Stimulated activated CD4-positive, alpha-beta T cell treated with anti-CD3 and anti-CD28 coated beads, Interleukin-15, amount 100 ng/mL, for 1 hour (primary cell): ENCODE measurements at places on chromosomes 2 and 18.

- DNase-seq: no peak
Measured at GRCh38 chr2:238644095-238645081, 203.5 kb upstream of the TWIST2 start.

DNA sequence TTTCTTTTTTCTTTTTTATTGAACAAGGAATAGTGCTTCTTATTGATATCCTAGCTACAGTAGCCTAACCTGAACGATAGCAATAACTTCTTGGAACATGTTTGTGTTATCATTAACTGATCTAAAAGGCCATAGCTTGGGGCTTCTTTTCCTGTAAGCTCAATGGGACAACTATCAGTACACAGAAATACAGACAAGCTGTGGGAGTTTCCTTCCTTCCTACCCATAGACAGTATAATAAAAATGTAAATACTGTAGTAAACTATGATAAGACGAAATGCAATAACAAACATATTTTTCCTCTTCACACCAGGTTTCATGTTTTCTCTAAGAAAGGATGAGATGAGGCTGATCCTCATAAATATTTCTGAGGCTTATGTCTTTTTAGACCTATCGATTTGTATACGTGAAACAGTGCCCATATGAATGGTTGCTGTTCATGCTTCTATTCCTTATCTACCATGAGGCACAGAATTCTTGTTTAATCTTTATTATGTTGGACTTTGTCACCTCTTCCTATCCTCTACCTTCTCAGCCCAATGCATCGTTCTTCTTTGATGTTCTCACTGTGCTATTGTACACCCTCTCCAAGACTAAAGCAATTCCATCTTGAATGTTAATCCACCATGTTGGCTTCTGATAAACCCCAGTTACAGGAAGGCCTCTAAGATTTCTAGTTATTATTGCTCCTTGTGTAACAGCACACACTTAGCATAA is 361.4 kb downstream of the DCC start:
- no peak for DNase-seq

DNA sequence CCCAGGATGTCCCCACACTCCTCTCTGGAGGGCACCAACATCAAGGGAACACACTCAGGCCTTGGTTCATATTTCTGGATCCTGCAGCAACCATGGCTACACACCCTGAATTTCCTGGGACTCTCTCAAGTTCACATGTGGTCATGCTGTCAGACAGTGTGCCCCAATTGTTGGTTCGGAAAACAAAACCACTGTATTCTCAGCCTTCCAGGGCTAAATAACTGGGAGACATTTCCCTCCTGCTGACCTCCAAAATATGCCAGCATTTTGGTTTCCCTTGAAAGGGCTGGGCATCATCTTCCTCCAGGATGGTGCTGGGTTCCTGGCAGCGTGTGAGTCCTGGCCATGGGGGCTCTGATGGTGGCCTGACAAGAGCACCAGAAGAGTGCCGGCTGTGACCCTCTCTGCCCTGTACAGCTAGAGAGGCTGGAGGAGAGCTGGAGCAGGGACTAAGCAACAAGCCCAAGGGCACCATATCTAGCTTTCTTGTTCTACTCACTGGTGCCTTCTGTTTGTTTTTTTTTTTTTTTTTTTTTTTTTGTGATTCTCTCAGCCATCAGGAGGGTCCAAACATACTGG is 37.5 kb upstream of the WIPF1 start:
- DNase-seq: no peak

DNA sequence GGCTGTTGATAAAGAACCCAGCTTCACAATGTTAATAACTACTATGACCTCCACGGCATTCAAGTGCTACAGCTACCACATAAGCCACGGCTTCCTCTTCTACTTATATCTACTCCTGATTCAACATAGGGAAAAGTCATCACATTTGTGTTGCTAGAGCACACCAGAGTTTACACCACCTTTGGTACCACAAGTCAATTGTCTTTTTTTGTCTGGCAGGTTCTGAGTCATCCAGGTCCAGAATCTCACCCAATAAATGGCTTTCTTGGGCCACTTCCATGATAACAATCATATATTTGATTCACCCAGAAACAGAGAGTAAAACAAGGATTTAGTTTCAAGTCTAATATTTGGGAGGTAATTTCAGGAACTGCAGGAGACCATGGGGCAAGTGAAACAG is 480.2 kb downstream of the TMX3 start:
- no peak for DNase-seq

DNA sequence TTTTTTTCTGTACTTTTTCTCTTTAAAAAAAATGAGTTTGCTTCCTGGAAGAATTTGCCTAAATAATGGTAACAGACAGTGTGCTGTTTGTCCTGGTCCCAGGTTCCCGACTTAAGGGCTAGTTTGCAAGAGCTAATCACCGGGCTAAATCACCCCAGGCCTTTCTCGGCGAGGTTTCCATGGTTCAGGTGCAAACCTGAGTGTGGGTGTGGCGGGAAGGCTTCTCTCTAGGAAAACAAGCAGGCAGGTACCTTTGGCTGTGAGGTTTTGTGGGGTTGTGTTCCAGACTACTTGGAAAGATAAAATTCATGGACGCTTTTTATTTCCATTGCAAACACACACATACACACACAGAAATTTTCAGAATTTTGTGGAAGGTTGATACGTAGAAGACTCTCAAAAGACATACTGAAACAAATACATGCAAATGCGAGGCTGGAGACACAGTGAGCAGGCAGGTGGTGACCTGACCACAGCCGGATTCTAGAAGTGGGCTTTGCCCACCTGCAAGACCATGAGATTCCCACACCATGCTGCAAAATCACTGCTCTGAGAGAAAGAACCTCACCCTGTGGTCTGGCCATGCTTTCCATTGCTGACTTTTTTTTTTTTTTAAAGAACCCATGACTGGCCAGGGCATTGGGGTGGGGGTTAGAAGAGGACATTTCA is 815 bp downstream of the CNDP1 start:
- no peak for DNase-seq

- DNase-seq: no peak
Measured at GRCh38 chr2:35973132-35973736, 382.3 kb upstream of the CRIM1 start.

DNA sequence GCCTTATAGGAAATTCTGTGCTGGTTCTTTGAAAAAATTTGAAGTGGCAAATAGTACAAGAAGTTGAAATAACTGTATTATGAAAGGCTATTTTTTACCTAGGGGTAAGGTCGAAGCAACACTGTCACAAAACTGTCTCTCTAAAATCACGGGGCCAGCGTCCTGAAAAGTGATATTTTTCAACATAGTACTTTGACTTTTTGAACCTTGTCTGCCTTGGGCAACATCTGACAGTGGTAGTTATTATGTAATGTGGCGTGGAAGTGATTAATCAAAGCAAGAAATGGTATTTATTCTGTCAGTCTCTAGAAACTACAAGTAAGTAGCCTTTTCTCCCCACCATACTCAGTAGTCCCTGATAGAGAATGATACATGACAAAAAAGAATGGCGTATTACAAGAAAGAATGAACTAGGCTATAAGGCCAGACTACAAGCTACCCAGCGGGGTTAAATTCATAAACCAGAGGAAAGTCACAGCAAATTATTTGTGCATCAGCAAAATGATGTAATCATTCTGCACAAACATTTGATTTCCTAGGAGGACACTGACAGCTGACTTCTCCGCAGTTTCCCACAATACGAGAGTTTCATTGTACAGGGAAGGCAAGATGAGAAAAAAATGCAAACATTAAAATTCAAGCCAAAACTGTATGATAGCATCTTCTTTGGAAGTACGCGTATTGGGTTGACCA is 9.8 kb downstream of the GEN1 start:
- DNase-seq: no peak

- no peak for DNase-seq
Measured at GRCh38 chr2:224956706-224957105, 85.6 kb downstream of the DOCK10 start.

GRCh38 chr2:118078734-118079133 is 9.5 kb upstream of the INSIG2 start:
- no peak for DNase-seq

DNA sequence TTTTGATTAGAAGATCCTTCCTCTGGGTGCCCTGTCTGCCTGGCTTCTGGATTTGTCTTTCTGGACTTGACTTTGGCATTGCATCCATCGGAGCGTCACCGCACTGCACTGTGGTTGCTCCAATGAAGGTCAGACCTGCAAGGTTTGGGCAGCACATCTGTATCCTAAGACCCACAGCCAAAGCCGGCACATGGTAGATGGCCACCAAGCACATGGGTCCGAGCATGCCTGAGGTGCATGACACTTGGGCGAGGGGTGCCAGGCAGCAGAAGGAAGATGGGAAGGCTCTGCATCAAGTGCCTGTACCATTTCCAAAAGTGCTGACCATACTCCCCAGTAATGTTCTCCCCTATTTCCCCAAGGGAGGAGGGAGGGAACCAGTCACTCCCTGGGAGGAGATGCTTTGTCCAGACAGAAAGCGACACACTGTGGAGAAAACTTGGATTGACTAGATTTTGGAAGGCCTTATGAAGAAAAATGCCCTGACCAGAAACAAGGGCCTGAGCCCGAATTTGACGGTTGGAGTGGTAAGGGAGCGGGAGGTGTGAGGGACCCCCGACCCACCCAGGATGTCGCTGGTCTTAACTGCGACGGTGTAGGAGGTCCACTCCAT is 149.9 kb downstream of the LOXHD1 start:
- no peak for DNase-seq

DNA sequence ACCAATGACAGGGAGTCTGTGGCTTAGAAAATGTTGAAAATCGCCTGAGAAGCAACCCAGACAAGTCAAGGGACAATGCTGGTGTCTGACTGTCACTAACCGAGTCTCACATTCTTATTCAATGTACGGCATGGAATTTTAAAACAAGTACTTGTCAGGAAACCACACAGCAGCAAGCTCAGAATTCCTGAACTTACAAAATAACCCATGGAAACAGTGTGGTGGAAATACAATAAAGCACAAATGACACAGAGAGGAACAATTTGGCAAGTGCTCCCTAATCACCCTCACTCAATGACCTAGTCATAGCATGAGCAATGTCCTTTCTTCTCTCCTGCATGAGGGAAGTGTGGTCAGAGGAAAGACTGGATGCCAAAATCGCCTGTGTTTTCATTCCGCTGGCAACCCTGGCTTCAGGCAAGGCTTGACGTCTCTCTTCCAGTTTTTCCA is 154.0 kb downstream of the SATB2 start:
- DNase-seq: no peak

DNA sequence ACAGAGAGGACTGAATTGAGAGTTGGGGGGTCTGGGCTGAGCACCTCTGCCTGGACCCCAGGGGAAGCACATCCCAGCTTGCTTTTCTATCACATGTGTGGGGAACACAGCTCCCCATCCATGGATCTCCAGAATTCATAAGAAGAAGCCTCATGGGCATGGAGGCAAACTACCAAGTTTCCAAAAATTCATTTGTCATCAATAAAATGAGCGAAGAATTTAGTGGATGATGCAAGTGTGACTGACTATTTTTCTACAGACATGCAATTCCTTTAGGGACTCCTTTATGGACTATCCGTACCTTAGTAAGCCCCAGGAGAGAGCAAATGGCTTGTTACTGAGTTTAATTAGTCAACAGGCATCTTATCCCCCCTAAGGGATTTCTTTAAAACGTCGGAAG is 33.1 kb downstream of the ACKR3 start:
- DNase-seq: no peak

GRCh38 chr2:217366266-217366895 is 506.5 kb upstream of the TNP1 start:
- DNase-seq: no peak

DNA sequence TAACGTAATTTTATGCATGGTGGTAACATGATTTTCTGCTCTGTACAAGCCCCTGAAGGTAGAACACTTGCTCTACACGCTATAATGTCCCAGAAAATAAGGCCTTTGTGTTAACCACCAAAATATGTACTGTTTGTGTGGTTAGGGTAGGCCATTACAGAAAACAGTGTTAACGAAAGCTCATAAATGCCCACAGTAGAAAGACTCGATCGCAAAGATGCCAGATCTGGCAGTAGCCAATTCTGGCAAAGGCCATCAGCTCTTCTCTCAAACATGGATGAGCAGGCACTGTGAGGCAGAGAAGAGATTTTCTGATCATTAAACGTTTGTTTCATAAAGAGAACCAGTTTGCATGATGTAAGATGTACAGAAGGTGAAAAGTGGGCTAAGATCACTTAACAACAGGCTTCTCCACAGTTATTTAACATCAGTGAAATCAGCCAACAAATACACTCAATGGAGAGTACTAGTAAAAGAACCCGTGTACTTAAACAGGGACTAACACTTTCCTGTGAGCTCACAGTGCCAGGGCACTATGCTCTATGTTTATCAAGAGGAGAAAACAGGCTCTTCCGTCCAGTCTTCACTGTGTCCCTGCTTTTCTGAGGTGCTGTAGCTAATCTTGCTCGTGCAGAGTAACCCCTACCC is 80.3 kb downstream of the SPRED2 start:
- no peak for DNase-seq

GRCh38 chr18:74652392-74652988 is 54.8 kb downstream of the ZNF407 start:
- no peak for DNase-seq

DNA sequence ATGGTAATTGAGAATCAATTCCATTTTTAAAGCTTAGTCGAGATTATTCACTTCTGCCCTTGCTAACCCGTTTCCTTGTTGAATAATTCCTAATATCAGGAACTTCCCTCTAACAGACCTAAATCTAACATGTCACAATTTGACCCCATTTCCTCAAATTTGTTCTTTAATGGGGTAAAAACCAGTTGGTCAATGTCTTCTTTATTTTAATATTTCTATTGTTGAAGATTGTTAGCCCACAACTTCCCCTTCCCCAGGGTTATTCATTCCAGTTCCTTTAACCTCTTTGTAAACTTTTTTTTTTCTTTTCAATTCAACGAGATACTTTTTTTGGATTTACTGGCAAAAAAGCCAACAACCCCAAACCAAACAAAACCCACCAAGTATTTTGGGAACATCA is 7.3 kb downstream of the TNFRSF11A start:
- DNase-seq: no peak

DNA sequence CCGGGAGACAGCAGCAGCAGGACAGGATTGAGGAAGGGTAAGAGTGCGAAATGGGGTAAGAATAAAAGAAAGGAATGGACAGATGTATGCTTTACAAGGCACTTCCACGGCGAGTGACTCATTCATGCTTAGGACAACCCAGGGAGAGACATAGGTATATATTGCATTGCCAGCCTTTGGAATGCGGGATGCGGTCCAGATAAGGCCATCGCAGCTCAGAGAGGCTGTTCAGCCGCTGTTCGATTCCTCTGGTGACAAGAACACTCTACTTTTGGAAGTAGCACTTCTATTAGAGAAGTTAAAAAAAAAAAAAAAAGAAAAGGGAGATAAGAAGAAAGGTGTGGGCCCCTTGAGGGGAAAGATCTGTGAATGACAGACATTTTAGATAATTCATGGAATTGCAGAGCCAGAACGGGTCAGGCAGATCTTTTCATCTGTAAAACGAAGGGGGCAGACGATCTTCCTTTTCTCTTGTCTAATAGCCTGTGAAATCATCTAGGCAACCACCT is 819 bp upstream of the NCOA1 start:
- DNase-seq: no peak

- DNase-seq: no peak
Measured at GRCh38 chr2:38601463-38602135, 1.1 kb downstream of the HNRNPLL start.

- DNase-seq: no peak
Measured at GRCh38 chr2:239477591-239477990, 76.8 kb upstream of the HDAC4 start.

- no peak for DNase-seq
Measured at GRCh38 chr2:10452312-10452711, 4.2 kb upstream of the ODC1 start.

- DNase-seq: no peak
Measured at GRCh38 chr2:64652231-64653108, 1.2 kb downstream of the SERTAD2 start.
